NCI-H2081 treated with DMSO at 0.1 percent for 48 hours (cell line): ENCODE measurements at places on chromosomes 12 and 14.

DNA sequence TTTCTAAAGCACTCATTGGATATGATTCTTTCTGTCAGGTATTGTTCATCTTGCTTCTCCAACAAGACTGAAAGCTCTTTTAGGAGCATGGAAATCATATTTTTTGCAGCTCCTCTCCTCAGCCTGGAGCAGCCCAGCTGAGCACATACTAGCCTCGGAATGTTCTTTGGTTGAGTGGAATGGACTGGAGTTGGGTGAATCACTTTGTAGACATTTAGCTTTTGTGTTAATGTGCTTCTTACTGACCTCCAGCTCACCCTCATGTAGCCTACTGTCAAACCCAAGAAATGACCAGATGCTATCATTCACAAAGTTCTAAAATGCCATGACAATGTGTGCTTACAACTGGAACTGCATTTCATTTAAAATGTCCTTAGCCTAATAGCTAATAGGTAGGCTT, 161.1 kb downstream of the NUAK1 start:
- no peak for DNase-seq

DNA sequence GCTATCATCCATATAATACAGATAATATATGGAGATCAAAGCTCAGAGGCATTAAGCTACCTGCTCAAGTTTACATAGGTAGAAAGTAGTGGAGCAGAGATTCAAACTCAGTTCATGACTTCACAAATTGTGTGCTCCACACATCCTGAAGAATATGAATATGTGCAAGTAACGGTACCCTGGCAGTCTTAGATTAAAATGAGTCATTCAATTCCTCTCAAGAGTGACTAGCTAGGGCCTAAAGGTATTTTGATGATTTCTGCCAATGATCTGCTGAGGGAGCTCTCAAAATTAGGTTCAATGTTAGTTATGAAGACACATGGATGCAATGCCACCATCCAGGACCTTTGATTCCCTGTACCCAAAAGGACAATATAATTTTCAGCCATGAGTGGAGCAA, 58.9 kb downstream of the GRIP1 start:
- no peak for DNase-seq

GRCh38 chr12:14193639-14194038, 171.8 kb upstream of the ATF7IP start:
- peak; percentile 12 for DNase-seq

DNA sequence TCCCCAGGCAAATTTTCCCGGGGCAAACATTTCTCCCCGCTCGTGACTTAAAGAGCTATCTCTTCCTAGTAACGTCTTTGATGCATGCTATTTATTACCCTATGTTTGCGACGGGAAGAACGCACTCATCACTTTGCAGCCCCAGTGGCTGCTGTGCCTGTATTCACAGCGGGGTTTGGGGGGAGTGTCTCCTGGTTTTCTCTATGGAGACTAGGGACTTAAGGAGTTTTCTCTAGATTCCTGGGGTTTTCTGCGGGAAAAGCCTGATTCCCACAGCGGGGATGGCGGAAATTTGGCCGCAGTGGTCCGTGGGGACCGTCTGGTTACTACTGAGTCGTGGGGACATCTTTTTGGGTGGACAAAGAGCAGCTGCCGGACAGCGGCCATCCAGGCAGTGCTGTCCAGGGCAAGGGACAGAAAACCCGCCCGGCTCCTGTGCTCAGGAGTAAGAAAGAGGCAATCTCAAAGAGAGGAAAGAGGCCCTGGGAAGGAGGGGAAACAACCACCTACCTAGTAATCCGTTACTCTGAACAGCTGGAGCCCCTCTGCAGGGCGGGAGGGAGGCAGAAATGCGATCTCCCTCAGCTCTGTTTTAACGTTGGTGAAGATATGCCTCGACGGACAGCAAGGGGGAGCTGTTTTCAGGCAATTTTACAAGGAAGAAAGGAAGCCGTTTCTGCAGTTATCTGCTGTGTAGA, 771 bp upstream of the AVPR1A start:
- DNase-seq = peak; percentile 36

DNA sequence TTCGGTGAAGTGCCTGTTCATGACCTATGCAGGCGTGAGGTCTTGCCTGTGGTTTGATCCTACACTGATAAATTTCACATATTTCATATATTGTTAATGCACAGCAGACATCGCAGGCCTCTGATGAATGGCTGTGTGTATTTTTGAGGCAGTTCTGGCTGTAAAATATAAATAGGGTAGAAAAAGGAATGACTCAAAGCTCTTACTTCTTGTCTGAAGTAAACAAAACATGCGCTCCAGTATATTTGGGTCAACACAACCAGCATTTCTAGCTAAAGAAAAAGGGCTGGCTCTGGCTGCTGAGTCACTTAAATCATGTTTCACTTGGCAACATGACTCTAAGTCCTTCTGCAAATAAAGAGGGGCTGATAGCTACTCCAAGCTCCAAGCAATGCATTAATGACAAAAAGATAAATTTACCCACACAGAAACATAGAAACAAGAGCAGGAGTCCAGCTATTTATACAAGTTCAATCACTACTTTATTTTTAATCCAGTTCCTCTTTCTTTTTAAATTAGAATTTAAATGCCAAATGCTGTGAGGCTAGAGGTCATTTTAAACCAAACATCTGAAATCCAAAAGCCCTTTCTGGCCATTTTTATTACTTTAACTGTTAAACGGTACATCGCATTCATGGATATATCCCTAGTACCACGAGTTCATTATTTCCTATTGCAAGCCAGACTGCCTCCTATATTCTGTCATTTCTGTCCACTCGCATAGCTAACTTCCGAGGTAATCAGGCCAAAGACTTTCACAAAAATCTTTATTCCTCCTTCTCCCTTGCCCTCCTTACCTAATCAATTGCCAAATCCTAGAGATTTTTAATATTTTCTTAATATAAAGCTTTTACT, 54.3 kb upstream of the TMCC3 start:
- DNase-seq = no peak

- no peak for DNase-seq
Observed at GRCh38 chr14:97707603-97708002, 910.4 kb downstream of the VRK1 start.

DNA sequence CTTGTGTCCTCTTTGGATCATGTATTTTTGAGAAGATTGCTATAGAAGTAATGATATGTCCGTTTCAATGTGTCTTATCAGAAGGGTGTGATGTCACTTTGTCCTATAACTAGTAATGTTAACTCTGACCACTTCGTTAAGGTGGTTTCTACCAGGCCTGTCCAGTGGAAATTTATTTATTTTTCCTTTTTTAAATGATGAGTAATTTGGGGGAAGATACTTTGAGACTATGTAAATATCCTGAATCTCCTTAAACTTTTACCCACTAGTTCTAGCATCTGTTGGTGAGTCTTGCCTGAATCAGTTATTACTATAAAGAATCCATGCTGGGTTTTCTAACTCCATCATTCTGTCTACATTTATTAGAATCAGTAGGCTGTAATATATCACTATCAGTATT, 15.3 kb downstream of the EP400 start:
- no peak for DNase-seq

DNA sequence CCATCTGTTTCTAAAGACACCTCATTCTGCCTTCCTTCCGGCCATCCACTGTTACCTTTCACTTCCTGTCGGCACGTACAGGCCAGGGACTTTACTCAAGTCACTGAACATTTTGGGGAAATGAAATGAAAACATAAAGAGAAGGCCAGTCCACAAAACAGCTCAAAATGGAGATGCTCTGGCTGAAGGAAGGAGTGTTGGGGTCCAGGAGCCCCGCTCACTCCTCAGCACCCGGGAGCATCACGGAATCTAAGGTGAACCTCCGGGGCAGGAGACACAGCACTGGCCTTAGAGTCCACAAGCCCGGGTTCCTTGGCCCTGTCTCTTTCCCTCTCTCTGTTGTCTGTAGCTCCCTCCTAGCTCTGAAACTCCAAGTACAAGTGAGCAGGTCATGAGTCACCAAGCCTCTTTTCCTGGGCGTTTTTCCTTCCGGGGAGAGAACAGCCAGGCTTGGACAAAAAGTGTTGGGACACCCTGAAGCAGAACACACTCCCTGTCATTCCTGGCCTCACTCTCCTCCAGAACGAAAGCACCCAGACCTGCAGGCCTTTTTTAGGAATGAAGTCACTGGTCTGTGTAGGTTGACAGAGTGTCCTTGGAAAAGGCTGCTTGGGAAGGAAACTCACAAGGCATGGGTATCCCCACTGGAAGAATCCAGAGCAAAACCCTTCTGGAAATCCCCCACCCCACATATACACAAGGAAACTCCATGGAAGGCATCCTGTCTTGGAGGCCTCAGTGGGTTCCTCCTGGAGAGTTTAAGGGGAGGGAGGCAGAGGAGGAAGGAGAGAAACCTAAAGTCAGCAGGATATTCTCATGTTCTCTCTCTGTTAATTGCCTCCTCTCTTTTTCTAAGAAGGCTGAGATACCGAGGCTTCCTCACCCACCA, 245.3 kb downstream of the ZFP36L1 start:
- DNase-seq = no peak

- no peak for DNase-seq
Observed at GRCh38 chr14:53368711-53369201, 215.6 kb upstream of the DDHD1 start.

GRCh38 chr12:133130038-133130807, at the start of the genes ZNF10 and ZNF891:
Gene ZNF10, plus strand, starts transcription at chr12:133130627. Its CDS starts 13,866 bp downstream, at chr12:133144493.
Gene ZNF891, minus strand, starts transcription at chr12:133130274. Its CDS starts 8,356 bp downstream, at chr12:133121918.
- peak; percentile 85 for DNase-seq

GRCh38 chr12:65658360-65658759, 165.9 kb upstream of the HMGA2 start:
- DNase-seq = no peak

DNA sequence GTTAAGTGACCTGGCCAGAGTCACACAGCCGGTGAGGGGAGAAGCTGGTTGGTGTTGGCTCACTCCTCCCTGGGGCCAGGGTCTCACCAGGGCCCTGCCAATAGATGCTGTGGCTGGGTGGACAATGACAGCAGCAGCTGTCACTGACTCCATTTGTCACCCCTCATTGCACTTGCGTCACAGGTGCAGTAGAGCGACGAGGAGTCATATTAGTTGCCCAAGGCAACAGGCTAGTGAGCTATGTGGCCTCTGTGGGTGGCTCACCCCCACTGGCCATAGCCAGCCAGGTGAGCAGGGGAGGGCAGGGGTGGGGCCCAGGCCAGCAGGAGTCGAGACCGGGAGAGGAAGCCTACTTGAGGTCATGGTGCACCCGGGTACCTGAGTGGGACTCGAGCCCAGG, 9.7 kb downstream of the SLC25A47 start:
- DNase-seq = no peak

DNA sequence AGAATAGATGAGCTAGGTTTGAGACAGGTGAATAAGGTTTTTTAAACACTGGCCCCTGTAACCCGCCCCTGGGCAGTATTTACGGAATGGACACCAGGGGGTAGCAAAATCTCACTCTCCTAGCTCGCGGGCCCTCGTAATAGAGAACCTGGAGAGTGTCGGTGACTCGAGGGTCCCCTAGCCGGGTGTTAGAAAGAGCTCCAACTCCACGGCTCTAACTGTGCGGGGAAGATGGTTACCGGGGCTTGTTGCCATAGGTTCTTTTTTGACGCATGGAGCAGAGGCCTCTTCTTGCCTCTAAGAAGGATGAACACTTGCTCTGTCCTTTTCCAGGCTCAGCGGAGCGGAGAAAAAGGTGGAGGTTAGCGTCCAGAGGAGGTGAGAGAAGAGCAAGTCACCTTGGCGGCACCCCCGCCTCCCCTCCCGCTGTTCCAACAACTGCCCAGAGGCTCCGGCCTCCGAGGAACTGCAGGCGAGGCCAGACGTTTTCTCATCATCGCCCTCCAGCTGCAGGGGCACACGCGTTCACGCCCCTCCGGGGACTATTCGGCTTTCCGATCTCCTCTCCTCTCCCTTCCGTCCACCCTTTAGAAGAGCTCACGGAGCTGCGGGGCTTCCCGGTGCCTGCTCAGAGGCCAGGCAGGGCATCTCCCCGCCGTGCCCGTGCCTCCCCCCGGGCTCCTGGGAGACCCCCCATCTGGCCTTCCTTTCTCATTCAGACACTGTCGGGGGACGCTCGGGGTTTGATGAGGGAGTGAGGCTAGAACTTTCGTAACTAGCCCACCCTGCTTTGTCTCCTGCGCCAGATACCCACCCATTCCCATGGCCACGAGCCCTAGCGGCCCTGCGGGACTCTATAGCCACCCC, 1.4 kb upstream of the ARHGEF40 start:
- no peak for DNase-seq

DNA sequence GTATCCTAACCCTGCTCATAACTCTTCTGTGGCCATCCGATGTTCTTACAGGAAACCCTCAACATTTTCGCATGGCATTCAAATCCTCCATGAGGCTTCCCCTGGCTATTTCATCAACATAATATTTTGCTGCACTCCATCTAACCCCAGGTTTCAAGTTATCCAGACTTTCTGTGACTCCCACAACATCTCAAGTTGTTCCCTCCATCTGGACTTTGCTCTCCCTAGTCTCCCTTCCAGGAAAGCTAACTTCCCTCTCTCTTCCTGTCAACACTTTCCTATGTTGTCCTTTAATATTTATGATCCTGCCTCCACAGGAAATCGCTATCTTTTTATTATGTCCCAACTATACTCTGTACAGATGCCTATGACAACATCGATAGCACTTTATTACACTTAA, 146.1 kb downstream of the METTL25 start:
- no peak for DNase-seq

DNA sequence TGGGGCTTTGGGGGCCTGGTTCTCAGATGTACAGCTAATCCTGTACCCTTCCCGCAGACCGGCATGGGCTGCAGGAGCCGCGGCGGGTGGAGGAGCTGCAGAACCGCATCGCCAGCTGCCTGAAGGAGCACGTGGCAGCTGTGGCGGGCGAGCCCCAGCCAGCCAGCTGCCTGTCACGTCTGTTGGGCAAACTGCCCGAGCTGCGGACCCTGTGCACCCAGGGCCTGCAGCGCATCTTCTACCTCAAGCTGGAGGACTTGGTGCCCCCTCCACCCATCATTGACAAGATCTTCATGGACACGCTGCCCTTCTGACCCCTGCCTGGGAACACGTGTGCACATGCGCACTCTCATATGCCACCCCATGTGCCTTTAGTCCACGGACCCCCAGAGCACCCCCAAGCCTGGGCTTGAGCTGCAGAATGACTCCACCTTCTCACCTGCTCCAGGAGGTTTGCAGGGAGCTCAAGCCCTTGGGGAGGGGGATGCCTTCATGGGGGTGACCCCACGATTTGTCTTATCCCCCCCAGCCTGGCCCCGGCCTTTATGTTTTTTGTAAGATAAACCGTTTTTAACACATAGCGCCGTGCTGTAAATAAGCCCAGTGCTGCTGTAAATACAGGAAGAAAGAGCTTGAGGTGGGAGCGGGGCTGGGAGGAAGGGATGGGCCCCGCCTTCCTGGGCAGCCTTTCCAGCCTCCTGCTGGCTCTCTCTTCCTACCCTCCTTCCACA, 7.6 kb downstream of the NR4A1 start:
- DNase-seq = no peak

GRCh38 chr12:56922031-56922430, 12.2 kb downstream of the SDR9C7 start:
- no peak for DNase-seq

- DNase-seq = no peak
Observed at GRCh38 chr12:68185598-68185997, 26.1 kb upstream of the IFNG start.
